ENCODE measurements at places on chromosomes 4 and X.

DNA sequence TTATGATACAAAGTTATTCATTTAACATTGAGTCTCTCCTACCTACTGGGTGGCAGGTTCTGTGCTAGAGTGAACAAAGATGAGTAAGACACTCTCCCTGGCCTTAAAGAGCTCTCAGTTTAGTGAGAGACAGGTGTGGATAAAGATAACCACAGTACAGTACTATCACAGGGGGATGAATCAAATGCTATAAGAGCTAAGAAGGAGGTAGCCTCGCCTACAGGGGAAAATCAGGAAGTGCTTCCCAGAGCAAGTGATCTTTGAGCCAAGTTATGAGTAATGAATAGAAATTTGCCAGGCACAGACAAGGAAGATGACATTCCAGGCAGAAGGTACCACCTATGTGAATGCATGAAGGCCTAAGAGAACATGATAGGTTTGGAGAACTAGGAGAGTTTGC is 3.4 kb upstream of the IGBP1 start:
- no peak for DNase-seq

- DNase-seq, result no peak
These were observed 40.5 kb downstream of the PAGE2 start for GRCh38 chrX:55129361-55129760.

- DNase-seq, result no peak
These were observed 1026.6 kb downstream of the RAPGEF2 start for GRCh38 chr4:160129439-160129838.

DNA sequence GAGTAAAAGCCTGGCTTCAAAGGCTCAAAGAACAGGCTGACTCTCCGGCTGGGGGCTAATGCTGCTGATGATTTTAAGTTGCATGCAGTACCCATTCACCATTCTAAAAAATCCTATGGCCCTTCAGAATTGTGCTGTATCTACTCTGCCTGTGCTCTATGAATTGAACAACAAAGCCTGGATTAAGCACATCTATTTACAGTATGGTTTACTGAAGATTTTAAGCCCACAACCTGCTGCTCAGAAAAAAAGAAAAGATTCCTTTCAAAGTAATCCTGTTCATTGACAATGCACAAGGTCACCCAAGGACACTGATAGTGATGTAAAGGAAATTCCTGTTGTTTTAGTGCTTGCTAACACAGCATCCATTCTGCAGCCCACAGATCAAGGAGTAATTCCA is 84.9 kb upstream of the SFRP2 start:
- DNase-seq, result no peak

Measured in CD4-positive, alpha-beta T cell treated with Interferon alpha-2 for 1 hour (primary cell).